DMS79 (cell line): ENCODE measurements at places on chromosomes 7 and 10.

DNA sequence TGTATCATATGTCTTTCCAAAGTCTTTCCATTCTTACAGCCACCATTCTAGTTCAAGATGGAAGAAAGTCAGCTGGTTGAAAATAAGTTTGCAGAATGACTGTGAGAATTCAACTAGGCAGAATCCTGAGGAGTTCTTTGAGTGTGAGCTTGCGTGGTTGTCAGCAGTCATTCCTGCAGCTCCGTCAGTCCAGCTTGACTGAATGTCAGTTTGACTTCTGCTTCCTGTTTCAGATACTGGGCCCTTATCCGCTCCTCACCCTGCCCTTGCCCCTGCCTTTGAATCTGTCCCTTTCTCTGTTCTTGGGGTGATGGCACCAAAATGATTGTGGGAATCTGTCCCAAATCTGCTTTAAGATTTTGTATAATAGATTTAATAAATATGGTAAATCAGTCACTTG, 27.8 kb downstream of the SLC26A5 start:
- DNase-seq: no peak

DNA sequence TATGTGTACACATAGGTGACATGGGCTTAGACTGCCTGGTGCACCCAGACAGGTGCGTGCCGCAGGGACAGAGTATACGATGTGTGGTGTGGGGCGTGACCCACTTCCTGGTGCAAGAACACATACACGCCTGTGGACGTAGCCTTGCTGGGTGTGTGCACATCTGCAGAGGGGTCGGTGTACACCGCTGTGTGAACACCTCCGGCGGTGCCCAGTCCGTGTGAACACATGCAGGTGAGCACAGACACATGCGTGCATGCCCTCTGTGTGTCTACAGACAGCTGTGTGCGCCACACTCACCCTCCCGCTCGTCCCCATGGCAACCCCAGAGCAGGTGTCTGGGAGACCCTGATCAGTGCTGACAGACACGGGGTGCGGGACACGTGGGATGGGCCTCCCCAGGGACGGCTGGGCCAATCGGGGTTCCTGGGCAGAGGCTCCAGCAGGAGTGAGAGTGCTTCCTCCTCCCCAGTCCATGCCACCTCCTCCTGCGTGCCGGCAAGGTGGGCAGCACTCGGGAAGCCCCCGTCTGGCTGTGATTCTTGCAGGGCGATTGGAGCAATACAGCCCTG, 23.4 kb downstream of the ELFN1 start:
- peak; percentile 27 for DNase-seq

DNA sequence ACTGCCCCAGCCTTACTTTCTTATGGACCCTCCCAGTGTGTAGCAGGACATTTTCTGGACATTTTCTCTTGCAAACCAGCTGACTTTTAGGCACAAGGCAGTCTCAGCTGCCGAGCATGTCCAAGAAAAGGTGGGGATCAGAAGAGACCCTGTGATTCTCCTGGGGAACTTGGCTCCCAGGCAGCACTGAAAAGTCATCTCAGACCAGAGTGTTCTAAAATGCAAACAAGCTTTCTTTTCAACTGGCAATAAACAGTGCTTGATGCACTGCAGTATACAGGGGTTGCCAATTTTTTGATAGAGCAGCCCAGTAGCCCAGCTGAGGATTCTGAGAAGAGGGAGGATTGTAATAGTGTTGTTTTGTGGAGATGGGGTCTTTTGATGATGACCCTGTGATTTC, 168.0 kb upstream of the PHYHIPL start:
- no peak for DNase-seq

DNA sequence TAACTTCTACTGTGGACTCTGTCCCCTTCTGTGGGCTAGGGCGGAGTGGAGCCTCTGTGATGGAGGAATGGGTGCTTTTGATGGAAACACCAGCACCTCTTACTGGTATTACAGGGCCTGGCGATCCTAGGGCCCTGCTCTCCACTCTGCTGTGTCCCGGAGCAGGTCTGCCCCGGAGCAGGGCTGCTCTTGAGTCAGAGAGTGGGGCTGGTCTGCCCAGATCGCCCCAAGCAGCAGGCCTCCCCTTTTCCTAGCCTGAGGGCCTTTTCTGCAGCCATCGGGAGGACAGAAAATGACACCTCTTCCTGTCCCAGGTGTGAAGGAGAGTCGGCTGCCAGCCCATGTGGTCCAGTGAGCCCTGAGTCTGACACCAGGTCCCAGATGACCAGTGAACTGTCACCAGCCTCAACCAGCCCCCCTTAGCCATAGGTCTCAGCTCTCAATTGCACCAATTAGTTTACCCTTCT, 1.4 kb downstream of the ZNF282 start:
- no peak for DNase-seq

DNA sequence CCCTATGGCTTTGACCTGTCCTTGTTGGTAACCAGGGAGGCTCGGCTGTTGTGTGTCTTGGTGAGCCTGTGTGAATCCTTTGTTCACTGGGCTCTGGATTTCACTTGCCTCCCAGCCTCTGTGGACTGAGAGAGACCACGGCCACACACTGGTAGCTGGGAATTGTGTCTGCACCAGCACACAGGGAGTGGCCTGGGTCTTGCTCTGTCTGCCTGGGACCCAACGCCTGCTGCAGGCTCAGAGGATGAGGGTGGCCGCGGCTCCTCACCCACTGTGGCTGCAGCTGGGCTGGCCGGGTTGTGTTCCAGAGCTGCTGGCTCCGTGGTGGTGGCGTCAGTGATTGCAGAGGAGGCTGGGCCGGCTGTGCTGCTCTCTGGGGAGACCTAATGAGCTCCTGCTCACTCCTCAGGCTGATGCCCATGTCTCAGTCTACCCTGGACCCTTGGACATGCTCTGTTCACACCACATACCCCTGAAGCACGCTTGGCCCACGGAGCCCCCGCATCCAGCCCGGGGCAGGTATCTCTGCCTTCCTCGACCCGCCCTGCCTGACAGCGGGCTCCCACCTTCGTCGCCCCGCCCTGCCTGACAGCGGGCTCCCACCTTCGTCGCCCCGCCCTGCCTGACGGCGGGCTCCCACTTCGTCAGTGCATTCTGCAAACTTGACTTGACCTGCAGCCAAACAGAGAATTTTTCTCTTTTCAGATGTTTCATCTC, 328.5 kb downstream of the ADARB2 start:
- no peak for DNase-seq

DNA sequence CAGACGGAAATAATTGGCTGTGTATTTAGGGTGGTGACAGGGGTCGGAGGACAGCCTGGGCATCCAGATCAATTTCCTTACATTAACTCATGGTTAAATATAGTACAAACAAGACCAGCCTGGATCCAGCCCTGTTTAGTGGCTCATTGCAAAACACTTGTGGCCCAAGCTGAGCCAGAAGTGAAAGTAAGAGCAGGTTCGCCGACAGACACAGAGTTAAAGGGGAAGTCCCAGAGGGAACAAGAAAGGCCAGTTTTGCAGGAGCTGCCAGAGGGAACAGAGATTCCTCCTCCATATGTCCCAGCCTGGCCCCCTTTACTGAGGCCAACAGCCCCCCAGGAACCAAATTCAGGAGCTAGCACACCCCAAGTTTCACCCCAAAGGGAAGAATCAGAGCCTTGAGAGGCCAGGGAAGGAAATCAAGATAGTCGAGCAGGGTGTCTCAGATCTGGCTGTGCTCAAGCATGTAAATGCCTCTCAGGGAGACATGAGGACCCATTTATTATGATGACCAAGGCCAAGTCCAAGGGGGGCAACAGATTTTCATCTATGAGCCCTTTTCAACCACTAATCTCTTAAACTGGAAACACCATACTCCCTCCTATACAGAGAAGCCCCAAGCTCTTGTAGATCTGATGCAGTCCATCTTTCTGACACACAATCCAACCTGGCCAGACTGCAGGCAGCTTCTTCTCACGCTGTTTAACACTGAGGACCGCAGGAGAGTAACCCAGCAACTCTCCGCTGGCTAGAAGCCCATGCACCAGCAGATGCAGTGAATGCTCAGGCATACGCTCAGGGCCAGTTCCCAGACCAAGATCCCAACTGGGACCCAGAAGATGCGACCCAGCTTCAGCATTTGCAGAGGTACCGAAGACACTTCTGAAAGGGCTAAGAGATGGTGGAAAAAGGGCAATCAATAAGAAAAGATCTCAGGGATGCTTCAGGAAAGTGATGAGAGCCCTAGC, 15.9 kb upstream of the ADCK2 start:
- peak; percentile 41 for DNase-seq

DNA sequence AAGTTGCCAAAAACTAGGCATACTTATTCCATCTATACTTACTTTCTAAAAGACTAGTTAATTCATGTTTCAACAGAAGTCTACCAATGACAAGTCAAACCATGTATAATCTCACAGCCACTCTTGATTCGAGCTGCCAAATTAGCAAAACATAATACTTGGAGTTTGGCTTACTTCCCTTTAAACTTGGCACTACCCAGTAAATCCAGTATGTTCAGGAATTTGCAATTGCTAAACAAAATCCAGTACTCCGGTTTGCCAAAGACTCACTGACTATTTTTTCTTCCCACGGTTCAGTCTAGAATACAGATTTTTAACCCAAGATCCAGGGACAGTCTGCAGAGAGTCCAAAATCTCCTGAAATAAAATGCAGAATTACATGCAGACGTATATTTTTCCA, 4.6 kb downstream of the OAT start:
- no peak for DNase-seq

GRCh38 chr10:14024329-14025202, 306.2 kb downstream of the FRMD4A start:
- no peak for DNase-seq
